ENCODE measurements at places on chromosomes 5 and 9.

GRCh38 chr9:92151691-92152393 lies 36.6 kb upstream of the SPTLC1 start:
- no peak for DNase-seq

GRCh38 chr5:177306674-177307543 lies 3.3 kb downstream of the PRELID1 start:
- no peak for DNase-seq

- peak; percentile 28 for DNase-seq
Measured at GRCh38 chr5:170147051-170147752, 41.5 kb downstream of the FOXI1 start.

DNA sequence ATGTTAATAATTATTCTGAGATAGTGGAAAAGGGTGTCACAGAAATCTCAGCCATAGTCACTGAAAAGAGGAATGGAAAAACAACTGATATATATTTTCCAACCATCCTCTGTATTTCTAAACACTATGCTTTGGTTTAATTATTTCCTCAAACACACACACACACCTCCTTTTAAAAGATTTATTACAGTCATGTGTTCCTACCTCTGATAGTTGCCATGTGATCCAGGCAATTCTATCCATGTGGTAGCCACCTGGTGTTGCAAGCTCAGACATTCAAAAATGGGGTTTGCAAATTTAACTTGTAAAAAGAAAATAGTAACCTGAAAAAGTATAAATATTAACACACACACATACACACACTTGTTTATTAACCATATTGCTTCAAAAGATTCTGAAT lies 40.0 kb upstream of the CCNG1 start:
- DNase-seq: no peak

GRCh38 chr5:119358901-119359603 lies 3.2 kb downstream of the TNFAIP8 start:
- DNase-seq: no peak

GRCh38 chr9:90012949-90013348 lies 408.1 kb downstream of the GADD45G start:
- no peak for DNase-seq

All from ecto neural progenitor cell (in vitro differentiated cells).